ENCODE measurements at places on chromosomes 2 and 18.

DNA sequence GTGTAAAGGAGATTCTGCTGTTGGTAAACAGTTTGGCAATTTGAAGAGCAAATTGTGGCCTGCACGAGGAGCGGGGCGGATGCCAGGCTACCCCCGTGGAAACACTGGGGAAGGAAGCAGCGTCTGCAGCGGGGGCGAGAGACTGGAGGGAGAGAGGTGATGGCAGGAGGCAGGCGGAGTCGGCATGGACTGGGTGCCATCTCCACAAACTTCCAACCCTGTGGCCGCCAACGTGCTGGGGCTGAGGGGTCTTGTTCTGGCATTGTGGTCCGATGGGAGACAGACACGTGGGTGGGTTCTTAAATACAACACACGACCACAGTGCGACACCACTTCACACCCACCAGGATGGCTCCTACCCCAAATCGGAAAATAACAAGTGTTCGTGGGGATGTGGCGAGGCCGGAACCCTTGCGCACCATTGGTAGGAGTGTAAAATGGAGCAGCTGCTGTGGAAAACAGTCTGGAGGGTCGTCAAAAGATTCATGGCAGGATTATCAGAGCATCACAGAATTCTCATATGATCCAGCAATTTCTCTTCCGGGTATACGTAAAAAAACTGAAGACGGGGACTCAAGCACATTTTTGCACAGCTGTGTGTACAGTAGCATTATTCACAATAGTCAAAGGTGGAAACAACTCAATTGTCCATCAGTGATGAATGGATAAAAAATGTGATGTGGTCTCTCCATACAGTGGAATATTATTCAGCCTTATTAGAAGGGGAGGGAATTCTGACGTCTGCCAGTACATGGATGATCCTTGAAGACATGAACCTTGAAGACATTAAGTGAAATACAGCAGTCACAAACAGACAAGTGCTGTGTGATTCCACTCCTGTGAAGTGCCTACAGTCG is 82.4 kb upstream of the HPCAL1 start:
- no peak for DNase-seq

- DNase-seq = no peak
These were observed 14.3 kb downstream of the ANKRD29 start for GRCh38 chr18:23648456-23648855.

- no peak for DNase-seq
These were observed 137.7 kb upstream of the CYP1B1 start for GRCh38 chr2:38213619-38214167.

GRCh38 chr2:120566331-120567035 is 169.2 kb upstream of the GLI2 start:
- no peak for DNase-seq

GRCh38 chr2:95719473-95720060 is 127.8 kb downstream of the TRIM43 start:
- DNase-seq = no peak

- peak; percentile 45 for DNase-seq
These were observed 533 bp downstream of the CXCR4 start for GRCh38 chr2:136117391-136117841.

- no peak for DNase-seq
These were observed 5.5 kb downstream of the HOXD8 start for GRCh38 chr2:176135035-176135440.

GRCh38 chr2:8615252-8615575 is 66.6 kb upstream of the ID2 start:
- DNase-seq = no peak

- DNase-seq = peak; percentile 7
These were observed 452 bp downstream of the RAPH1 start for GRCh38 chr2:203534621-203535077.

DNA sequence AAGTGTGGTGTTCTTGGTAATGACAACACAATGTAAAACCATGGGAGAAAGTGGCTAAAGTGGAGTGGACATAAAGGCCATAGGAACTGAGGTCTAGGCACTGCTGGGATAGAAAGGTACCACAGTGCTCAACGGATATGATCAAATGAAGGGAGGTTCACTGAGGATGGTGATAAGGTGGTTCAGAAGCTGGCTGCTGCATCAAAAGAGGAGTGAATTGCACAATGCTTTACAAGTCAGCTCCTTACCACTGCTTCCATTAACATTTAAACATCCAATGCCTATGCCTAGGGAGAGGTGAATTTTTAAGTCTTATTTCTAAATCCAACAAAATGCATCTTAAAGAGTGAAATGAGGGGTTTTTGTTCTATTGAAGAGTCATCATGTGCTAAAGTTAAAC is 100.1 kb upstream of the ITGB6 start:
- no peak for DNase-seq

DNA sequence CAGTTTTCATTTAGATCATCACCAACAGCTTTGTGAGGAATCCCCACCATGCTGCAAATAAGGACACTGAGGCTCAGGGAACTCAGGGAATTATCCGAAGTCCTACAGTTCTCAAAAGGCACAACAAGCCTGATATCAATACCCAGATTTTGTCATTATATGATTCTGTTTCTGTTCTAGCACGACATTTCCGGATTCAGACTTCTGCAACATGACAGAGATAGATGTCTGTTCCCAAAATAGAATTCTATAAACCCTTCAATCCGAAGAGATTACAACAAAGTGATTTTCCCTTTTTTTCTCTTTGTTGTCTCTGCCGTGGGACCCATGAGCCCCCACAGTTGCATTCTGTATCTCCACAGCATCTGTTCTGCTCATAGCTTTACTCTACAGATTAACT is 72.0 kb downstream of the DOCK10 start:
- DNase-seq = no peak

- DNase-seq = no peak
These were observed 1154.4 kb downstream of the DPP10 start for GRCh38 chr2:115596659-115597375.

GRCh38 chr18:11115276-11115675 is 34.1 kb downstream of the PIEZO2 start:
- DNase-seq = no peak

GRCh38 chr2:133296401-133296800 is 271.9 kb downstream of the NCKAP5 start:
- DNase-seq = no peak

DNA sequence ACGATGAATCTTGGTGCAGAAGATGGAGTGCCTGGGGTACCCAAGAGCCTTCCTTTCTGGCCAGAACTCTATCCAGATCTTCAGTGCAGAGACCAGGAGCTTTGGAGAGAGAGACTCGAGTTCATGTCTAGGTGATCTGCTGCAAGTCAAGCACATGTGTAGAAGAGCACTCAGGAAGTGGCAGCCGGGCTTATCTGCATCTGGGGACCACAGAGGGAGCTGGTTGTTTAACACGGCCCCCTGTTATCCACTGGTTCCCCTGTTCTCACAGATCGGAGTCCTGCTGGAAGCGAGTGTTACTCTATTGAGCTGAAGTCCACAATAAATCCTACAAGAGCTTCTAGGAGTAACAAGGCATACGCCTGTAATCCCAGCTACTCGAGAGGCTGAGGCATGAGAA is 128.3 kb downstream of the ACOXL start:
- DNase-seq = no peak

DNA sequence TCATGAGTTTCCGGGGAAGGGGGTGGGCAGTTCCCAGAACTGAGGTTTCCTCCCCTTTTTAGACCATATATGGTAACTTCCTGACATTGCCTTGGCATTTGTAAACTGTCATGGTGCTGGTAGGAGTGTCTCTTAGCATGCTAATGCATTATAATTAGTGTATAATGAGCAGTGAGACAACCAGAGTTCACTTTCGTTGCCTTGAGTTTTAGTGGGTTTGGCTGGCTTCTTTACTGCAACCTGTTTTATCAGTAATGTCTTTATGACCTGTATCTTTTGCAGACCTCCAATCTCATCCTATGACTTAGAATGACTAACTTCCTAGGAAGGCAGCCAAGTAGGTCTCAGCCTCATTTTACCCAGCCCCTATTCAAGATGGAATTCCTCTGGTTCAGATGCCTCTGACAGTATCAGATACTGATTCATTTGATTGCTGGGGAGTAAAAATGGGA is 447.3 kb downstream of the XIRP2 start:
- no peak for DNase-seq

Measured in effector CD8-positive, alpha-beta T cell (primary cell).